Tongue (tissue), 3 donors: ENCODE measurements at places on chromosomes 11 and 22.
A peak's percentile ranks its signal among the peaks of the same experiment; 100 is the strongest.

GRCh38 chr11:119056421-119056999 lies 495 bp downstream of the HYOU1 start:
- DNase-seq, result no peak

DNA sequence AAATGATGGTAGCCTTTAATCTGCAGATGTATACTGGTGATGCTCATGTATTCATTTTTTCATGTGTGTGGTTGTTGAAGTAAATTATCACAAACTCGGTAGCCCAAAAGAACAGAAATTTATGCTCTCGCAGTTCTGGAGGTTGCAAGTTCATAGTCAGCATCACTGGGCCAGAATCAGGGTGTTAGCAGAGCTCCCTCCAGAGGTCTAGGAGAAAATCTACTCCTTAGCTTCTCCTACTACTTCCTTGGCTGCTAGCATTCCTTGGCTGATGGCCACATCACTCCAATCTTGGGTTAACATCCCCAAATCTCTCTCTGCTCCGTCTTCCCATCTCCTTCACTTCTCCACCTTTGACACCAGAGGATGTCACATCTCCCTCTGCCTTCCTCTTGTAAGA lies 45.3 kb upstream of the GALNT18 start:
- DNase-seq, result no peak

DNA sequence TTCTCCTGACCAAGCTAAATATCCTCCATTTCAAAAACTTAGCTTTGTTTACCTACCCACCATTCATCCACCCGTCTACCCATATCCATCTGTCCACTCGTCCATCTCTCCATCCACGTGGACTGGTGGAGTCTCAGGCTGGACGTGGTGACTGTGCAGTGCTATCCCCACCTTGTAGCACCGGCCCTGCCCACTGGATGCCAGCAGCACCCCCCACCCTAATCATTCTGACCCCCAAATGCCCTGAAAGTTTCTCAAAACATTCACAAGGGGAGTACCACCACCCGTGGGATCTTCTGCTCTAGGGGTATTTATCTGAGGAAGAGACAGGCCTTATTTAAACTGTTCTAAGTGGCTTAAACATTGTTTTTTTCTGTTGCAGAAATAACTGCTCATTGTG lies 206.4 kb downstream of the TBC1D22A start:
- no peak for DNase-seq

- no peak for DNase-seq
Measured at GRCh38 chr11:132330515-132330914, 960.1 kb downstream of the NTM start.

GRCh38 chr11:63535734-63536133 lies 874 bp upstream of the PLAAT4 start:
- DNase-seq, result no peak

GRCh38 chr11:1650034-1650917 lies 20.7 kb downstream of the KRTAP5-5 start:
- DNase-seq, result no peak

- DNase-seq, result peak; percentile 96
Measured at GRCh38 chr11:69312453-69313404, 18.8 kb downstream of the MYEOV start.

- DNase-seq, result no peak
Measured at GRCh38 chr22:24428751-24429410, 1.5 kb downstream of the ADORA2A start.

DNA sequence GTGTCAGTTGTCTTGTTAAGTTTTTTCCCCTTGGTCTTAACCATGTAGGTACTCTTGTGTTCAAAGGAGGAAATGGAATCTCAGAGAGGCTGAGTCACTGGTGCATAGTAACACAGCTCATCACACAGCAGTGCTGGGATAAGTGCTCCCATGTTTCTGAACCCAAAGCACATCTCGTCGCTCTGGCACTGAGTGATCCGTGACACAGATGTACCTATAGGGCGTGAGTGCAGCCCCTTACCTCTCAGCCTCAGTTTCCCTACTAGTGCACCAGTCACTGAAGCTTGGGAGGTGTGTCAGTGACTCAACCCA lies 234.0 kb downstream of the ST3GAL4 start:
- no peak for DNase-seq

DNA sequence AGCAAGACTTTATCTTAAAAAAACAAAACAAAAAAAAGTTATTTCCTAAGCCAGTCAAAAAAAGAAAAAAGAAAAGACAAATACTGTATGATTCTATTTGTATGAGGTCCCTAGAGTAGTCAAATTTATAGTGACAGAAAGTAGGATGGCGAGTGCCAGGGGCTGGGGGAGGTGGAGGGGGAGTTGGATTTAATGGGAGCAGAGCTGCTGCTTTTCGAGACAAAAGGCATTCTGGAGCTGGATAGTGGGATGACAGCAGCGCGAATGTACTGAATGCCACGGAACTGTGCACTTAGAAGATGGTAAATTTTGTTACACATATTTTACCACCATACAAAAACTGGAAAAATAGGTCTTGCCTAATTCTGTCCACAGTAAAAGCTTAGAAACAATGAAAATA lies 17.8 kb upstream of the SYT8 start:
- no peak for DNase-seq

DNA sequence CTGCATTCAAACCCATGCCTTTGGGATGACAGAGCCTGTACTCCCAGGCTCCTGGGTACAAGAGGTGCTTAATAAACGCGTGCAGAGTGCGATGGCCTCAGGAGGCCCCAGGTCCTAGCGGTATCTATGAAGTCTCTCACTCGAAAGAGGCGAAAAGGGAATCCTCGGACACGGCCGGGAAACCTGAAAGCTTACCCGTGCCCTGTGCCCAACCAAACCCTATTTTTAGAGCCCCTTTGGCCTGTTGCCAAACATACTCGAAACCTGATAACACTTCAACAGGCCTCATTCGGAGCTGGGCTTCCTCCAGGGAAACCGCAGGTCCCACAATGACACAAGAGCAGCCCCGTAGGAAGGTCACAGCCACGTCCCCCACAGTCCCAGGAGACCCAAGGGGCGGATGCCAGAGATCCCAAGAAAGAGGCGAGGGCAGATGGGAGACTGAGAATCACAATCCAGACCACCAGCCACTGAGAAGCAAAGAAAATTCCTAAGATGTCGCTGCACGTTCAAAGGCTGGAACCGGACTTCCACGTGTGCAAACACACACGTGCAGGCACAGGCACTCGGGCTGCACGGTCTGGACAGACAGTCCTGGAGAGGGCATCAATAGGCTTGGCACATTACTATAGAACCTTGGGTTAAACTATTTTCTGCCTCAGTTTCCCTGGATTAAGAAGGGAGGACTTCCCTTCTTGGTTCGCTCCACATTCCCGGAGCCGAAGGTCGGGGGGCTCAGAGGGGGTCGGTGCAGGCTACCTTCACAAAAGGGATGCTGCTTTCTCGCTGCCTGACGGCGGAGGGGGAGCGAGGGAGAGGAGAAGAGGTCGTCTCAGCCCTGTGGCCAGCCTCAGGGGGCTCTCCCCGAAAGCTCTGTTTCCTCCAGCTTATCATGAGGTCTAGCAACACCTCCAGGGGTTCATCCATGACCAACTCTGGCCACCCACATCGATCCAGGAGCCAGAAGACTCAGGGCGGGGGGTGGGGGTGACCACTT lies 8.2 kb downstream of the PDGFB start:
- DNase-seq, result peak; percentile 89

DNA sequence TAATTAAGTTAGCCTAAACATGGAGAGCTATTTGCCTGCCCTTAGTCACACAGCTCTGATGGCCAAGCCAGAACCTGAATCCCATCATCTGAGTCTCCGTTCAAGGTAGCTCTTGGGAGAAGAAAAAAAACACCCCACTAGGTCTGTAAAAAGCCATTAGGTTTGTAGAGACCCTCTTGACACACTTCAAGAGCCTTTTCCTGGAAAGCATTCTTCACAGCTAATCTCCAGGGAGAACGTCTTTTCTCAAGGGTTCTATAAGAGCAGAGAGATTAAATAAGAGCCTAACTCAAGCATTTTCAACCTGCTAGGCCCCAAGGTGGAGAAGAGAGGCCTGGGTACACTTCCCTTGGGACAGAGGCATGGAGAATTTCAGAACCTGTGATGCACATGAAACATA lies 61.6 kb upstream of the NAV2 start:
- no peak for DNase-seq

DNA sequence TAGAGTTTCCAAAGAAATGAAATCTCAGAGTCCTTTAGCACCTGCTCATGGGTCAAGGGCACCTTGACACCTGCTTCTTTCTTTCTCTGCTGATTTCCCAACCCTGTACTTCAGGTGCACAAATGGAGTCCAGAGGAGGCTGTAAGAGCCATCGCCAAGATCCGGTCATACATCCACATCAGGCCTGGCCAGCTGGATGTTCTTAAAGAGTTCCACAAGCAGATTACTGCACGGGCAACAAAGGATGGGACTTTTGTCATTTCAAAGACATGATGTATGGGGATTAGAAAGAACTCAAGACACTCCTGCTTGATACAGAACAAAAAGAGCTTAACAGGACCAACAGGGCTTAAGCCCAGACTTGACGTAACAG lies 5.9 kb downstream of the PTPMT1 start:
- no peak for DNase-seq

DNA sequence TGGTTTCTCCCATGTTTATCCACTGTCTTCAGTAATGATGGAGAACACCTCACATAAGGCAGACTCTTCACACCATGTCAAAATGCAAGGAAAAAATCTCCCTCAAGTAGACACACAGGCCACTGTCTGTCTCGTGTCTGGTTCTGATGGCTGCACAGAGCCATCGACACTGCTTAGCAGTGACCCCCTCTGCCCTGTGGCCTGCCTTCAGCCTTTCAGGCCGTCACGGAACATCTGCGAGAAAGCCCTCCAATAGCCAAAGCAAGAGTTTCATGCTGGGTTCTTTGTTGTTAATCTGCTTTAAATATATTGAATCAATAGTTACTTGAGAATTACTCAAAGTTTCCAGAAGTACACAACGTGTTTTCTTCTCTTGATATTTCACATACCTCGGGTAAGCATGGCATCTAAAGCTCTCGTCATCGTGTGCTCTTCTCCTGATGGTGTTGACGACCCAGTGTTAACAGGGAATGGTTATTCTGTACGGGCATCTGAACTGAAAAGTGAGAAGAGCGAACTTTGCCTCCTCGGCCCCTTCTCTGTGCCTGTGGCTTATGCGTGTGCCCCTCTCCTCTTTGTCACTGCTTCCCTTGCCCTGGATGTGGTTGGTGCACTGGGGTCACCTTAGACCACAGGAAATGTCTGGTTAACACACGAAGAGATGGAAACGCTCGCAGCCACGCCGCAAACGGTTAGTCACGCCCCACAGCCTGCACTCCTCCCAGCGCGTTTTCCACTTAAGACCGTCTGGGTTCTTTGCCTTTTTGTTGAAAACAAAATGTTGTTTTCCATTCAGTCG lies 33.4 kb upstream of the CTTN start:
- no peak for DNase-seq

DNA sequence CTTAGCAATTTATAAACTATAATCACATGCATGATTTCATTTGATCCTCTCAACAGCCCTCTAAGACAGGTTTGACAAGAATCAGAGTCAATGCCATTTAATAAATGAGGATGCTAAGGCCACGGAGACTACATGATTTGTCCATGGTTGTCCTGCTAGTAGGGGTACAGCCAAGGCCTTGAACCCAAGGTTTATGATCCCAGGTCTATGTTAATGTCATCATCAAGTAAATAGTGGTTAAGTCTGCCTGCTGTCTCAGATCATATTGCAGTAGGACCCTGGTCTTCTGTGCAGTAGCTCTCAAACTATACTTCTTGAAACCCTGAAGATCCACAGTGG lies 17.7 kb upstream of the SYTL2 start:
- DNase-seq, result no peak

DNA sequence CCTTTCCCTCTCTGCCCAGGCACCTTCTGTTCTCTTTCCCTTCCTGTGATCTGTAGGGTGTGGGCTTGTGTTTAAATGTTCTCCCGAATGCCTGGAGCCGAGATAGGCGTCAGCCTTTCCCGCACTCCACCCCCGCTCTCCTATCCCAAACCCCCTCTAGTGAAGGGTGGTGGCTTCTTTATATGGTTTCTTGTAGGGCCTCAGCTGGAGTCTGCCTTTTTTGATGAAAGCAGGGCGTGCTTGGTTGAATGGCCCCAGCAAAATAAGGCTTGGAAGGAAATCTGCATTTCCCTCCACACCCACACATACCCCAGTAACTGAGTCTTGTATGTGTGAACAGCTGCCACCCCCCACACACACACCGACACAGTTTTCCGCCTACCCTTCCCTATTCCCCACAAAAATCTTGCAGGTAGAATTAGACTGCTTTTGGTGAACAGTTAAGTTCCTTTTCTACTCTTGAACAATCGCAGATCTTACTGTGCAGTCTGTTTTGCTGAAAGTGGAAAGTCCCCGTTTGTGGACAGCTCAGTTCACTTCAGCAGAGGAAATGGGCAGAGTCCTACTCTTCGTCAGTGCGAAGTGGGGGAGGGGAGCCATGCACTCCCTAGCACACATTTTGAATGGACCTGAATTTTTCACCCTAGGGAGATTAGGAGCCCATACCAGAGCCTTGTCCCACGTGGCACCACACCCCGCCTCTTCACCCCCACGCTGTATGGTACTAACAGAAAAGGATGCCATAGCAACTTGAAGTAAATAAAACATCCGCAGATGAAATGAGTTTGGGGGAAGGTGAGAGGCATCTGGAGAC lies 25.5 kb upstream of the GRK2 start:
- peak; percentile 80 for DNase-seq

DNA sequence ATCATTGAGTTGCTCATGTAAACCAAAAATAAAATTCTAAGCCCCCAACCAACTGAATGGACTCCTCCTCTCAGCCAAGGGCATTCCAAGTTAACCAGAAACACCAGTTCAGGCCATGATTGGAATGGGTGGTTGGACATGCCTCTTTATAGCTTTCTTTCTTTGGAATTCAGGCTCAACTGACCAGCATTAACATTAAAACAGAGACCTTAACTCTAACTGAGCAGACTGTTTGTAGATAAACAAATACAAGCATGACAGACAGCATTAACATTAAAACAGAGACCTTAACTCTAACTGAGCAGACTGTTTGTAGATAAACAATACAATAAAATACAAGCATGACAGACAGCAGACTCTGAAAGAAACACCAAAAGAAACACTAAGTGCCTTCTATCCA lies 278.2 kb downstream of the DLG2 start:
- DNase-seq, result no peak

DNA sequence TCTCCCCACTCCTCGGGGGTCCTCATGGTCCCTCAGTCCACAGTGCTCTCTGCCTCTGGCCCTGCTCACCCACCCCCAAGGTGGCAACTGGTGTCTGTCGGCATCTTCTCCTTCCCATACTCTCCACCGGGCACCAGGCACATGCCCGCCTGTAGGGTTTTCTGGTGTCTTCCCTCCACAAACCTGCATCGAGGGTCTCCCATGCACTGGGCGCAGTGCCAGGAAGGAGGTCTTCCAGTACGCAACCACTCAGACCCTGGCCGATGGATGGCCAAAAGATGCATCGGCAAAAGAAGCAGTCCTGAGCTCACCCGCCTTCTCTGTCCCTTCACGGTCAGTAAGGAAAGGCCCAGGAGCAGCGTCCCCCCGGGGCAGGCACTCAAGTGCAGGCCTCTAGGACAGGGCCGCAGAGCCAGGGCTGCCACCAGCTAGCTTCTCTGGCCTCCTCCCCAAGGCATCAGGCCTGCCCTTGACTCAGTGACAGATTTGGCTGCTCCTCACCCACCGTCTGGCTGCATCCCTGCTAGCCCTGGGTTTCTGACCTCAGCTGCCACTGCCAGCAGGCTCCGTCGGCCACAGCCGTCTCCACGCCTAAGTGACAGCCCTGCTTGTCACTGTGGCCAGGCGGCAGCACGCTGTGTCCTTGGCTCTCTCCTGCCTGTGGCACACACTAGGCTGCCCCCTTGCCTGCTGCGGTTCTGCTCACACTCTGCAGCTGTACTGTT lies 32.1 kb upstream of the IGSF9B start:
- no peak for DNase-seq
